ENCODE measurements at places on chromosomes 13 and 19.

DNA sequence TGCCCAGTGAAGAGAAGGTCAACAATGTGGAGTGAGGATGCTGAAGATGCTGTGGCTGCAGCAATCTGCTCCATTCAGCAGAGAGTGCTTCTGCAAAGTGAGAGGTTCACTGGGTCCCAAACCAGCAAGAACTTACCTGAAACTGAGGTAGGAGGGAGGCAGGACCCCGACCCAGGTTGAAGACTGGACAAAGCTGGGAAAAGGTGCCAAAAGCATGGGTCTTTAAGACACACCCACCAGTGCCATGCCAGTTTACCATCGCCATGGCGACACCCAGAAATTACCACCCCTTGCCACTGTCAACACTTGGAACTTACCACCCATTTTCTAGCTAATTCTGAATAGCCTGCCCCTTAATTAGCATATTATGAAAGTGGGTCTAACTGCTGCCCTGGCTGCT lies 70.7 kb downstream of the RGCC start:
- DNase-seq: no peak

DNA sequence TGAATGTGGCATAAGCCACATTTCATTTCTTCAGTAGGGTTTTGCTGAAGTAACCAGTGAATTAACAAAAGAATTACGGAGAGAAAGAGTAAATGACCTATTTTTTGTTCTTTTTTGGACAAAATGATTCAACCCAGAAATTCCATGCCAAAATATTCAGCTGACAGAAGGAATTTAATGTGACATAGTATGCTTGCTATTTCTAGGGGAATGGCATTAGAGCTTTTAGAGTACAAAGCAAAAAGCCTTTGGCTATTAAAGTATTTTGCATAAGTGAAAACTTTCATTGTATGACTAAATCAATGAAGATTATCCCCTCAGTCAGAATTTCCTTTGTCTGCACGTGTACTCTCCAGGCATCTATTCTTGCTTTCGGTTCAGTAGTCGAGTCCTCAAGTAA lies 465.3 kb downstream of the COG6 start:
- DNase-seq: no peak

- DNase-seq: no peak
These were observed 2.3 kb upstream of the HAS1 start for GRCh38 chr19:51726049-51726448.

DNA sequence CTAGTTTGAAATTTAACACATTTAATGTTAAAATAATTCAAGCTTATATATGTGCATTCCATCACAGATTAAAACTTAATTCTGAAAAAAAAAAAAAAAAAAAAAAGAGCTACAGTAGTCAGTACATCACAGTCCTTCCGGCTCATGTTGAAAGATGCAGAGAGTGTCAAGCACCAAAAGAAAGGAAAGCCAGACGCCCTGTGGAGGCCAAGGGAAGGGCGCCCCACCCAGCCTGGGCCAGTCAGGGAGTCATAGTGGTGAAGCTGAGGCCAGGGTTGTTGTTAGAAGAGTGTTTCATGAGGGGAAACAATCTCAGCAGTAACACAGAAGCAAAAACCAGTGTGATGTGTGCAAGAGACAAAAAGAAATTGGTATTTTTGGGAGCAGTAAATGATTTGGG lies 375.3 kb downstream of the MTUS2 start:
- DNase-seq: no peak

DNA sequence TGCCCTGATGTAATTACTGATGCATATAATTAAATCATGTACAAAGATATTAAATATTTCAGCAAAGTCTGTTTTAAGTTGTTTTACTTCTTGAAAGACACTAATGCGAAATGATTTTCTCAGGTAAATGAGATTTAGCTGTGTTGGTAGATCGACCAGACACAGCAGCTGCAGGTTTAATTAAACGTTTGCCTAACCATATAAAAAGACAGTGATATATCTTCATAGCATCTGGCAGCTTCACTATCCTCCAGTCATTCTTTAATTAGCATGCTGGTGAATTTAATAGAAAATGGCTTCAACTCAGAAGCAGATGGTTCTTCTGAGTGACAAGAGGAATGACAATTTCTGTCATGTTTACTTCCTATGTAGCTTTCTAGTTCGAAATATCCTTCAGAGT lies 69.3 kb downstream of the NHLRC3 start:
- DNase-seq: no peak

- no peak for DNase-seq
These were observed 857.8 kb downstream of the GPC5 start for GRCh38 chr13:92256211-92256610.

DNA sequence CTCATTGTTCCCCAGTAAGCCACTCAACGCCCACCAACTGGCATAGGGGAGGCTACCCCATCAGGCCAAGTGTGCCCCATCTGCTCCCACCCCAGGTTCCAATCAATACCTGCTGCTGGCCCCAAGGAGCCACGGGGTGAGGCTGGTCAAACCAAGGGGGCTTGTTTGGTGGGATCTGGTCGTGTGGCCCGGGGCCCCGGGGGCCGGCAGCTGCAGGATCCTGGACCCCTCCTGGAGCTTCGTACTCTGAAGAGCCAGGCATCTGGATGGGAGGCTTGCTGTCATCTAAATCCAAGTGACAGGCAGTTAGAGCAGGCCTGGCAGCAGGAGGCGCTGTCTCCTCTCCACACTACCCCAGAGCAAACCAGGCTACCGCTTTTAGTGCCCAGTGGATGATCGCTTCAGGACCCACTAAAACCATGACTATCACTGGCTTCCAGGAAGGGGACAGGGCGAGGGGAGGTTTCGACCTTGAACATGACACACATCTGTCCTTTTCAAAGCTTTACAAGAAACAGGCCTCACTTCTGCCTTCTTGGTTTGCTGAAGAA lies 14.2 kb downstream of the CHERP start:
- peak; percentile 42 for DNase-seq

- DNase-seq: no peak
These were observed 9.2 kb upstream of the ALOX5AP start for GRCh38 chr13:30726192-30726591.

GRCh38 chr13:99200432-99201167 lies at the start of gene UBAC2:
Gene UBAC2 (plus strand): TSS chr13:99200854. CDS start chr13:99200909, 55 bp downstream.
- peak; percentile 96 for DNase-seq

- no peak for DNase-seq
These were observed 23.9 kb downstream of the EDNRB start for GRCh38 chr13:77894743-77895142.

- no peak for DNase-seq
These were observed 56.2 kb upstream of the AKAP11 start for GRCh38 chr13:42215578-42216421.

All from effector CD4-positive, alpha-beta T cell (primary cell).